ENCODE measurements at places on chromosomes 2 and 18.

DNA sequence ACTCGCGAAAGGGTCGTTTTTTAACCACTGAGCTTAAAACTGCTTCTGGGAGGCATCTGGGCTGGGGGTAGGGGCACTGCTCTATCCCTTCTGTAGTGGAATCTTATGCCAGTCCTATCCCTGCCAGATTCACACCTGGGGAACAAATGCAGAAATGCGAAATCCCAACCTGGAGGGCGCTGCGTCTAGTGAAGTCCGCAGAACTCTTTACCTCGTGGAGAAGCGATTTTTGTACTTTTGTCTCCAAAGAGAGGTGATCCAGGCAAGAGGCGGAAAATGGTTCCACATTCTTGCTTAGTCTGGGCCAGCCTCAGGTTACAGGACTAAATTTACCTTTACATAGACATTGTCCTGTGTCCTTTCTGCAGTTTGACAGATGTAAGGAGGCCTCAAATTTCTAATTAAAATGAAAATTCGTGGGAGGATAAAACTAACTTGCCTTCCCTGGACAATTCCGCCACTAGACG is 10.4 kb downstream of the TBR1 start:
- DNase-seq: peak; percentile 43

DNA sequence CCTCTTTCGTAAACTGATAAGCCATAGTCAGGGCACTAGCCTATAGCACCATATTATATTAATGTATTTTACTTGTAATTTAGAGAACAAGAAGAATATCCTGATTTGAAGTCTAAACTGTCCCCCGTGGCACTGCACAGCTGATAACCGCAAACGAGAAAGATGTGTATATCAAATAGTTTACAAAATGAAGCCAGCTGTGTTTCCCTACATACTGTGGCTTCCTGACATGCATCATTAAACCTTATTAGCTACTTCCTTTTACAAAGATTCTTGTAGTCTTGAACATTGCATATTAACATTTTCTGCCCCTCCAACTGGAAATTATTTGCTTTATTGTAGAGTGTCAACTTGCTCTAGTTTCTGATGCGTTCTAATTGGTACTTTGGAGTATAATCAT is 153.5 kb upstream of the NFATC1 start:
- DNase-seq: no peak

GRCh38 chr18:48597671-48598070 is 58.8 kb downstream of the CTIF start:
- DNase-seq: no peak

- DNase-seq: no peak
Observed at GRCh38 chr2:3641841-3642421, 16.1 kb upstream of the ALLC start.

DNA sequence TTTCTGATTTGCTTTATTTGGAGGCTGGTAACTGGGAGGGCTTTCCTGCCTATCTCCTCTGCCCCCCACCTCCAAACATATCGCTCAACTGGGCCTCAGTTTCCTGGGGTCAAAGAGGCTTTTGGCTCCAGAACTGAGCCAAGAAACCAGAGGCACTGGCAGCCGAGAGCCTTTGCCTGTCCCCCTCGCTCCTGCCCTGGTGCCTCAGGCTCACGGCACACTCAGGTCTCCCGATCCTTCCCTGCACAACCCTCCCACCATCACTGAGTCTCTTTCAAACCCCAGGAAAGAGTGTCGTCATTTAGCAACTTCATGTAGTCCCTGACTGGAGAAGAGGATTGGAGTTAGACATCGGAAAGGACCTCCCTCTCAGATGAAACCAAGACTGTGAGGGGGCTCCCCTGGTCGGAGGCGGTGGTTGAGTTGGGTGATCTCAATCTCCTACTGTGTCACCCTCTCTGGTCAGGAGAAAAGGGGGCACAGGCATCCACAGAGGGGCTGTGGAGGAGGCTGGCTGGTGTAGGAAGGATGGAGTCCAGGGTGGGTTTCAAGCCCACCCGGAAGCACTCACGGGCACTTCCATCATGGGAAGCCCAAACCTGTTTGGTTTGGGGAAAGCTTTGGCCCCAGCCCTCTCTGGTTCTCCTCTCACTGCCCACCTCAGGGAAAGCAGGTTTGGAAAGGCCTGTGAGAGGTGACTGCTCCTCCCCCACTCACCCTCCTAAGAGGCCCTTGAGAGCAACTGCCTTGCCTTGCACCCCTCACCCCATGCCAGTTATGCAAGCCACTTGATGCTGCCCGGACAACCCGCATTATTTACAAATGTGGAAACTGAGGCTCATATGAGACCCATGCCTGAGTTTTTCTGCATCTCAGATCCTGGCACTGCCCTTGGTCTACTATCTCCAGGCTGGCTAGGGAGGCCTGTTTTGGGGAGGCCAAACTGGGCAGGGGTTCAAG is 62.3 kb downstream of the TNS1 start:
- DNase-seq: no peak

DNA sequence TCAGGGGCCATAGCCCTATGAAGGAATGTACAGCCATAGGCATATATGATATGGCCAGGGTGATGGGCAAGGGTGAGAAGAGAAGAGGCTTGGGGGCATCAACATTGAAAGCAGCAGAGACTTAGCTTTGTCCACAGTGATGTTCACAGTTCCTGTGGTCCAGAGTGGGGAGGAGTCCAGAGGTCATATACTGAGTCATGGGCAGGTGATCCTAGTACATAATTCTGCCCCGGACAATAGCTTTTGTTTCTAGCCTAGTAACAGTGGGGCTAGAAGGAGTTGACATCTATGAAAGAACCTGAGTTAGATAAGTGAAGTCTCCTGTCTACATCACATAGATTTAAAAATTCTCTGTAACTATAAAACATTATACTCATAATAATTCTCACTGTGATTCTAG is 496.3 kb upstream of the TNP1 start:
- DNase-seq: no peak

DNA sequence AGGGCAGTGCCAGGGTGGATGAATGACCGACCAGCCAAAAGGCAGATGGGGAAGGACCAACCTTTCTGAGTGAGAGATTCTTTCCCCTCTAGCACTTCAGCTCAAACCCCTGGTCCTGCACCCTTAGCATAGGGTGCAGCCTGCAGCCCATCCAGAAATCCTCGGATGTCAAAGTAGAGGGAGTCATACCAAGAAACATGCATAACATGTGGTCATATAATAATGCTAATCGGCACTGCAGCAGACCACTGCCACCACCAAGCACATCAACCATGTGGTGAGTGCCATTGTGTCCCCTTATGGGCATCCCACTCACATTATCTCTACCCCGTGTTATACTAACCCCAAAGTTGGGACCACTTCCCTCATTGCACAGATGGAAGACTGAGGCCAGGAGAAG is 17.7 kb downstream of the ATOH8 start:
- no peak for DNase-seq

DNA sequence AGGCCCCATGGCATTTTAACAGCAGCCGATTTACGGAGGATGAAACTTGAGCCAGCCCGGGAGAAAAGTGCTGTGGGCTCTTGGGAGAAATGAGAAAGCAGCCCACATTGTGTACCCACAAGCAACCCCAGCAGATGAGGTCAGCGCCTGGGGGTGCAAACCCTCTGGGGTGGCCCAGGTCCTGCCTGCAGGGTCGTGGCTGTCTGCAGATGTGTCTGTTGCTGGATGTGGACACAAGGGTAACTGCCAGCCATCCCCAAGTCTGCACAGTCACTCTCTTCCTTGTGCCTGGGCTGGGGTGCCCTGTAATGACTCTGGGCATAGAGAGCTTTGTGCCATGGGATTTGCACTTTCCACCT is 170.8 kb downstream of the PRKCE start:
- DNase-seq: no peak

DNA sequence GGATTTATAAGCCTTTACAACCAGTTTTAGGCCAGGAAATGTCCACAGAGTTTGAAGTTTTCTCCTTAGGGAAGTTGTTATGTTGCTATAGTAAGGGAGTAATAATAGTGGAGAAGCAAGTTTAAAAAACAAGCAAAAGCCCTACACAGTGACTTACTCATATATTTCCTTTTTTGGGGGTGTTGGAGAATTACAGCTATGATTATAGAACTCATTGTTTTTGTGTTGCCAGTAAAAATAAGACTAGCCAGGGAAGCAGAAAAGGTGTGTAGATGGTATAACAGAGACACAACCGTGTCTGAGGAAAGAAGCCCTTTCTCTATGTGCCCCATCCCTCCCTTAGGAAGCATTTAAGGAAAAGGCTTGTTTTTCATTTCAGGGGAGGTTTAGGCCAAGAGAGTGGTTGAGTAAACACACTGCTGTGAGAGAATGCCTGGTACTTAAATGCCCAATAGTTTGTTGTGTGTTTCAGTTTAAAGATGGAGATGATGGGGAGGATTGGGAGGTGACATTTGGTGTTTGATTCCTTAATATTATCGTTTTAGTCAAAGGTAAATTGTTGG is 2.3 kb downstream of the VAPA start:
- peak; percentile 24 for DNase-seq
